ENCODE measurements at places on chromosomes 12 and 14.

- DNase-seq = no peak
Measured at GRCh38 chr14:81837304-81837703, 303.7 kb upstream of the SEL1L start.

GRCh38 chr12:85779768-85780167, 56.4 kb downstream of the RASSF9 start:
- no peak for DNase-seq

- DNase-seq = no peak
Measured at GRCh38 chr12:2250797-2251196, 198.0 kb downstream of the CACNA1C start.

GRCh38 chr12:15831315-15831978, 42.3 kb upstream of the EPS8 start:
- no peak for DNase-seq

DNA sequence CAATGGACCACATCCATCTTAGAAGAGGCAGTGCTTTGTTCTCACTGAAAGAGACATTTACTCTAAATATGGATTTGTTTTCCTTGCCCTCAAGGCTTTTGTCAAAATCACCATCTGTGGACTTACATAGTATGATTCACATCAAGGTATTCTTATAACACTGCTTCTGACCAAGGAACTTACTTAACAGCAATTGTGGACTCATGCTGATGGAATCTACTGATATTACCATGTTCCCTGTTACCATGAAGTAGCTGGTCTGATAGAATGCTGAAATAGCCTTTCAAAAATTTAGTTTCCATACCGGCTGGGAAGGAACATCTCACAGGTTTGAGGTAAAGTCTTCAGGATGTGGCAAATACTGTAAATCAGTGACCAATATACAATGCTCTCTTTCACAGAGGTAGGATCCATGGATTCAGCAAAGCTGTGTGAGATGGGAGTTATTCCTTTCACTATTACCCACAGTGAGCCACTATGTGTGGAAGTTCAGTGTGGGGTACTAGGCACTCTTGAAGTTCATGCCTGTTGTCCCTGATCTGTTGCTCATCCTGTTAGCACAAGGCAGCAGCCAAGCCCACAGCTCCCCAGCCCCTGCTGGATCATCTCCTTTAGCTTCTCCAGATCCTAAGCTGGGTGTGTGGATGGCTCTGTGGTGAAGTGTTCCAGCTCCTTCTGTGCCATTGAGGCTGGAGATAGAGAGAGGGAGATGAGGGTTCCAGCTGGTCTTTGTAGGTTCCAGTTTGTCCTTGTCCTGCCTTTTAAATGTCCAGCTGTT, 126.4 kb downstream of the ATP23 start:
- DNase-seq = no peak

- no peak for DNase-seq
Measured at GRCh38 chr12:12331896-12332295, 18.1 kb downstream of the MANSC1 start.

GRCh38 chr12:154058-154457, 59.9 kb downstream of the SLC6A12 start:
- DNase-seq = no peak

- no peak for DNase-seq
Measured at GRCh38 chr14:92490239-92490959, 23.2 kb upstream of the RIN3 start.
